Hematopoietic multipotent progenitor cell (in vitro differentiated cells): ENCODE measurements at places on chromosomes 7 and 10.

- DNase-seq = no peak
Measured at GRCh38 chr10:25701652-25702051, 232.4 kb upstream of the MYO3A start.

DNA sequence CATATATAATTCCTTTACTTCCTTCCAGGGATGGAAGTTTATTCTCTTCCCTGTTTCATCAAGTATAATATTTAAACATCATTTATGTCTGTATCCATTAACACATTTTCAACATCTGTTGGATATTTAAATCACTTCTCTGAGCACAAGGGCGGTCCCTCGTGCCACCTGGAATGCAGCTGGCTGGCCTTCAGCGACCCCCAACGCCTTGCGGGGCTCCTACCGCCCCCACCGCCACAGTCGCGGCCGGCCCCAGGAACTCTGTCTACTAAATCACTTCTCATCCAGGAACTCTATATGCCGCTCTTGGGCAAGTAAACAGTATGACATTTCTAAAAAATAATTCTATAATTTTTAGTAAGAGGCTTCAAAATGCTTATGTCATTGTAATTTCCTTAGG, 221.1 kb upstream of the PTN start:
- no peak for DNase-seq

DNA sequence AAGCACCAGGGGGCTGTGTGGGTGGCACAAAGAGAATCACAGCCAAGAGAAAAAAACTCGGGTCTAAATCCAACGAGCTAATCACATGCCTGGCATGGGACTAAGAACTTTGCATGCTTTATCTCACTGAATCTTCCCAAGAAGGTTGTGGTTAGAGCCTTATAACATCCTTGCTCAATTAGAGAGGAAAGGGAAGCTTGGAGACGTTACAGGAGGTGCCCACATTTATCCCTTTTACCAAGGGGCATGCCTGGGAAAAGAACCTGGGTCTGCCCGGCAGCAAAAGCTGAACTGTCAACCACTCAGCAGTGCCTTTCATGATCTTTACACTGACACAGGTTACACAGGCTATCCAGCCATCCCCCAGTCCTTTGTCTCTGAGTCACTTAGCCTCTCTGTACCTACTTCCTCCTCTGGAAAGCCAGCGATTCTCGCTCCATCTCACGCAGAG, 190.1 kb downstream of the PRPF18 start:
- no peak for DNase-seq

DNA sequence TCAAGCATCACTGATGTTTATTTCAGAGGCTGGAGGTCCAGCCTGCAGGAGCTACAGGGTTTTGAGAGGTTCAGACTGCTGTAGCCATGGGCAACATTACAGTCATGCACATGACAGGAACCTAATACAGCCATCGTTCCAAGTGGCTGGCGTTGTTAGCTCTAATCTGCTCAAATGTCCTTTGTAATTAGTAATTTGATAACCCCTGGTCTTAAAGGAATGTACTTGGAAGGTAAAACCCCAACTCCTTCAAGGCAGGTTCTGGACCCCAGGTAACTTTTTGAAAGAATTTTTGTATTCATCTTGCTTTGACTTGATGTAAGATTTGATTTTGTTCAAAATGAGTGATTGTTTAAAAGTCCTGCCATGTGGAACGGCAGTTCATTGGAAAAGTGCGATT, 34.7 kb upstream of the FOXI2 start:
- DNase-seq = no peak

- no peak for DNase-seq
Measured at GRCh38 chr7:43248553-43248952, 136.1 kb downstream of the HECW1 start.

GRCh38 chr7:118330388-118330787, 105.9 kb downstream of the ANKRD7 start:
- no peak for DNase-seq

GRCh38 chr10:132391676-132392020, 5.4 kb upstream of the PWWP2B start:
- no peak for DNase-seq

DNA sequence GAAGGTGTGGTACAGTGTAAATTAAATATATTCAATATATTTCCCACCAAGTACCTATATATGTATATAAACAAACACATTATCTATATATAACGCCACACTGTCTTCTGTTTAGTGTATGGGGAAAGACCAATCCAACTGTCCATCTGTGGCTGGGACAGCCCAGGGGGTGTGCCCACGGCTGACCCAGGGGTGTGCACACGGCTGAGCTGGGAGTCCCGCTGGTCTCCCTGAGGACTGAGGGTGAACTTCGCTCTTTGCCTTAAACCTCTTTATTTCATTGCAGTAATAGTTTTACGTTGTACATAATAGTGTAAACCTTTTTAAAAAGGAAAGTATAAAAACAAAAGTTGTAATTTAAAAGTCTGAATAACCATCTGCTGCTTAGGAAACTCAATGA, 6.3 kb downstream of the EN2 start:
- no peak for DNase-seq

DNA sequence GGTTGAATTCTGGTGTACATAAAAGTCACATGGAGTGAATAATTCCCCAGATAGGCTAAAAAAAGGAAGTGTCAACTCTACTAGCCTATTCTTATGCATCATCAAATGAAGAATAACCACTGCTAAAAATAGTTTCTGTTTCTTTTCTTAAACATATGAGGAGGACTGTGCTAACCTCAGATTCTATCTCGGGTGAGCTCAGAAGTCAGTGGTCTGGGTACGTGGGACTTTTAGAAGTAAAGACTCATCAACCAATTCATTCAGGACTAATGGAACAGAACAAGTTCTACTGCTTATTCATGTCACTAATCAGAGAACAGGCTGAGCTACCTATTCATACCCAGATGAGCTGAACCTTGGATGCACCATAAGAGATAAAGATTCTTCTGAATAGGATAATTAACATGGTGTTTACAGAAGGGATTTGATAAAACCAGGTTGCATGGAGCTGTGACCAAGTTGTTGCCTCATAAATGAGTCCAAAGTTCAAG, 9.5 kb upstream of the ASAH2 start:
- DNase-seq = peak; percentile 81

GRCh38 chr10:121337427-121337826, 260.8 kb downstream of the FGFR2 start:
- DNase-seq = no peak

- DNase-seq = no peak
Measured at GRCh38 chr7:44348300-44348699, 22.9 kb upstream of the CAMK2B start.

- no peak for DNase-seq
Measured at GRCh38 chr7:27144781-27145164, 1.3 kb upstream of the HOXA5 start.

DNA sequence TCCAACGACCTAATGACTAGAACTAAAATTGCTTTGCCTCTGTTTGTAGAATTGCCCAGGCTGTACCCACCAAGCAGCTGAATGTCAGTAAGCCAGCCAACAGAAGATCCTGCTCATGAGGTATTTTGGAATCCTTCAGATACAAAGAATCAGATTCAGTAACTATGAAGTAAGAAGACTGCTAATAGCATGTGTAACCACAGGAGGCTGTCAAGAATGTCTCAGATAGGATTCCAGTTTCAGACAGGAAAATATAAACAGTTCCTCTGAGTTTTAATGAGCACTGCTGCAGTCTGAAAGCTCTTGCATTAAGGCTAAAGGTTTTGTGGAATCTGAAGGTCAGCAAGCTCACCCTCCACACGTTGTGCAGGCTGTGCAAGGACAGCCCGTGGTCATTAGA, 112.6 kb upstream of the ADAM12 start:
- DNase-seq = no peak

GRCh38 chr7:108460964-108461363, 4.7 kb upstream of the NRCAM start:
- DNase-seq = no peak

DNA sequence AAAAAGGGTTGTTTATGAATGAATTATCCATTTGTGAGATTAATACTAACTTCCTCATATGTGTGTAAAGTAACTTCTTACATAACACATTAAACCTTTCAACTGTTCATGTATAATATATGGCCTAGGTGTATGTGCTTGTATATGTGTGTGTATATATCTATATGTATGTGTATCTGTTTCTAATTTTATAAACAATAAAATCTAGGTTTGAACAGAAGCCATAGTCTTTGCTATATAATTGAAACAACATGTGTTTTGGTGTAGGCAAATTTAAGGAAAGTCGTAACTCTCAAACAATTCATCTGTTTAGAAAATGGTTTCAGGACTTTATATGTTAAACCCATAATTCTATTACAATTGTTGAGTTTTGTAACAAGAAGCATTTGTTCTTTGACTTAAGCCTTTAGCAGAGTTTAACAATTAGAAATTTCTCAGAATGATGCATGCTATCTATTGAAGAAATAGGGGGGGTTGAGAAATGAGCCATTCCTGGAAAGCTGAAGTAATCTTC, 103.3 kb downstream of the BBS9 start:
- no peak for DNase-seq

- DNase-seq = no peak
Measured at GRCh38 chr10:381805-382204, 246.6 kb downstream of the ZMYND11 start.

DNA sequence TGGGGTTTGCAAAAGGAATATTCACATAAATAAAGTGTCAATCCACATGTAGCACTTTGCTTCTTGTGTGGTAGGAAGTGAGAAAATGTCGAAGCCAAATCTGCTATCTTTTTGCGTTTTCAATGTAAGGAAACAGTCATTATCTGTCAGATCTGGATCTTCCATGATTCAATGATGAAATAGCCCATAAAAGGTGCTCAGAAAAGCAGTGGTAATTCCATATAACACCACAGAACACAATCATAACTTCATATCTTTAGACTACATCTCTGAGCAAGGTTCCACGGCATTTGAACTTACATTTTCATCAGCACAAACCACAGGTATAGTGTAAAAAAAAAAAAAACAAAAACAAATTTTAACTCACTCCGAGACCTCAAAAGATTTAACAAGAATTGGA, 39.9 kb upstream of the EGR2 start:
- no peak for DNase-seq

- DNase-seq = no peak
Measured at GRCh38 chr10:122459561-122460273, 1.6 kb upstream of the HTRA1 start.

DNA sequence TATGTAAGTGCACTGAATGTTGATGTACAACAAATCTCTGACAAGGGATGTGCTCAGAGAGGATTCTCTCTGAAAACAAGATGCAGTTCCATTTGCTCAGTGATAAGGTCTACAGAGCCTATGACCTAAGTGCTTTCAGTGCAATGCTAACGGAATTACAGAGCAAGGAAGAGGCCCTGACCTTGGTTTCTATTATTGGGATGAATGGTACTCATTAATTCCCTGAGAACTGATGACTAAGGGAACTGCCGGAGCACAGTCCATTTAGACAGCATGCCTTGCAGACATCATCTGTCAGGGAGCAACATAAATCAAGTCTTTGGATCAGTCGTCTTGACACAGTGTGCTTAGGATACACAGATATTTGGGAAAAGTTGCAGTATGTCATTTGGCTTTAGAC, 340.8 kb downstream of the PHTF2 start:
- DNase-seq = no peak

DNA sequence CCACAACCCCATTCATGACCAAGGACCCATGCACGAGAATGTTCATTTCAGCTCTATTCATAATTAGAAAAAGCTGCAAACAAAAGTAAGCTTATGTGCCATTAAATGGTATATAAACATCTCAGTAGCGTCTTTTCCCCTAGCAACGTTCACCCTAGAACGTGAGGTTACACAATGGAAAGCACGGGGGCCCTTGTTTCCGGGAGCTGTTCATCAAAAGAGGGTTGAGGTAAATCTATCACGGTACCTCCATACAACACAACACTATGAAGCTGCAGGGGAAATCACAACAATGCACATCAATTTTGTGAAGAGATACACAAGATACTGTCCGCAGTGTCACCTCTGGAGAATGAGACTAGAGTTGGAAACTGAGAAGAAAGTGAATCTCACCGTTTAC, 80.9 kb upstream of the DDC start:
- no peak for DNase-seq

DNA sequence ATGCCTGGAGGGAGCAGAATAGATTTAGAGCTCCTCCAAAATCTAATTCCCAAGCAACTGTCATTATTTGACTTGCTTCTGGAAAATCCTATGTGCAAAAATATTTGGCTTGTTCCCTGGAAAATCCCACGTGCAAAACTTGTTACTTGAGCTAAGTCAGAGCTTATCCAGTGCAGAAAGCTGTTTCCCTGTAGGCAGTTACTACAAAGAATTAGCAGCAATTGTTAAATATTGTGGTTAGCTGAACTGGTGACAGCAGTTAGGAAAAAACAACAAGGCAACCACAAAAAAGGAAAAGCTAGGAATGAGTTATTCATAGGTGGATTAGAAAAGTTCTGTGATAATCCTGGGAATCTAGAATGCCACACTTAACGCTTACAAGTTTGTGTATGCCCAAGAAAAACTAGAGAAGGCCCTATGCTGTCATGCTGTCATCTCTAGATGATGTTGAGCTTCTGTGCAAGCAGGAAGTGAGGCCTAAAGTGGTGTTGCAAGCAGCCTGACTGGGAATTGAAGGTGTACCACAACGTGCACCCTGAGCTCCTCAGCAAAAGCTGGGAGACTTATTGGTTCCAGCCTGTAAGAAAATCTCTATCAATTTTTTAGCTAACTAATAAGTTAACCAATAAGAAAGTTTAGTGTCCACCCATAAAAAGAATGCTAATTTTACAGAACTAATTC, 738.6 kb upstream of the LRRTM3 start:
- DNase-seq = no peak

GRCh38 chr10:63467841-63468240, 2.1 kb upstream of the JMJD1C start:
- no peak for DNase-seq

DNA sequence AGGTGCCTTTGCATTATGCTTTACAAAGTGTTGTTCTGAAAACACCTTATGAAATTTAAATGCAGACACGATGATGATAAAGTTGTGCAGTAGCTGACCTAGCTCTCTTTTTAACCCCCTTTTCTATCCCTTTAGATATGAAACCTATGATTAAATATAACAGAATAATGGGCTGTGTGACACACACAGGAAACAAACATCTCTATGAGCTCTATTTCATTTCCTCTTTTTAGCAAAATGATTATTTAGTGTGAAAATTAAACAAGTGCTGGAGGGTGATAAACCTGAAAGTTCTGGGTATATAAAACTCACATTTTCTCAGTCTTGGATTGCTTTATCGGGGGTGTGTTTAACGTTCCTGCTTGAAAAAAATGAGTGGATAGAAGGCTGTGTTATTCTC, 1310.5 kb upstream of the CELF2 start:
- DNase-seq = peak; percentile 5

DNA sequence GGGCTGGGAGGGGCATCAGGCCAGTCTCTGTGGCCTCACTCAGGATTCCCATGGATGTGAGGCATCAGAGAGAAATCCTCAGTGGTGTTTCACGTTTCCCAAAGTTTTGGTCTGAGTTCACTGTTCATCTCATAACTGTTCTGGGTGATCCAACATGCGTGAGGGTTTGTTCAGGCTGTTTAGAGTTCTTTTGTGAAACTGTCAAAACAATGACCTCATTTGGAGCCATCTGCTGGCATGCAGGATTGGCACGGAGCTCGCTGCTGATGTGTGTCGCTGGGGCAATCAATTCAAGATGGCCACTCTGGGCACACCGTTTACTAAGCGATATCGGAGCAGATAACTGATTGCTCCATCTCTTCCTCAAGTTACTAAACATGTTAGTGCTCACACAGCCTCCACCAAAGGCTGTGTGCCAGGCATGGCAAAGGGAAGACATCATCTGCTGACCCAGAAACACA, 365.6 kb downstream of the WDR11 start:
- DNase-seq = no peak

GRCh38 chr10:115846528-115846927, 426.5 kb downstream of the GFRA1 start:
- no peak for DNase-seq

GRCh38 chr10:2834214-2834613, 233.1 kb upstream of the PFKP start:
- no peak for DNase-seq
